ENCODE measurements at places on chromosomes 2 and 18.

DNA sequence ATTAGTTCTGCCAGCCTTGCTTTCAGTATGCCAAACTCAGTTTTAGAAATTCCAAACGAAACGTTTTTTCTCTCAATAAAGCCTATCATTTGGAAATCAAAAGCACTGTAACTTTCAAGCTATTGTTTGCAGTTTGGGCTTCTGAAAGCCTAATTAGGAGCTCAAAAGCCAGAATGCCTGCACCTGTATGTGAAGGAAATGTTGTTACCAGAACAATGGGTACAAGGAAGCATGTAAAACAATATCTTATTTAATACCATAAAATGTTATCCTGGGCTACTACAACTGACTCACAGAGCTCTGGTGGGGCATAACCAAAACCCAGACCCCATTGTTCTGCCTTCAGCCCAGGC is 12.6 kb upstream of the GULP1 start:
- DNase-seq: no peak

DNA sequence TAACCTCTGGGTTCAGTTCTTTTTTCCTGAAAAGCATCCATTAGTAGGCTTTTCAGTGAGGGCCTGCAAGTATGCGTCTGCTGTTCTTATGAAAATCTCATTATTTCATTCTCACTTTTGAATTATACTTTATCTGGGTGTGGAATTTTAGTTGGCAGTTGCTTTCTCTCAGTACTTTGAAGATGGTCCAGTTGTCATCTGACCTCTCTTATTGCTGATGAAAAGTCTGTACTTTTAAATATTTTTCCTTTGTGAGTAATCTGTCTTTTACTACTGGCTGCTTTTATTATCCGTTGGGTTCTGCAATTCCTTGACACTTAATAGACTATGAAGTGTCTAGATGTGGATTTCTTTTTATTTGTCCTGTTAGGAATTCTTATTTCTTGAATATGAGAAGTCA is 307.8 kb downstream of the CYP26B1 start:
- no peak for DNase-seq

- DNase-seq: no peak
These were observed 12.3 kb downstream of the DDX1 start for GRCh38 chr2:15603948-15604347.

- peak; percentile 33 for DNase-seq
These were observed 107.4 kb downstream of the CPO start for GRCh38 chr2:207046724-207047123.

DNA sequence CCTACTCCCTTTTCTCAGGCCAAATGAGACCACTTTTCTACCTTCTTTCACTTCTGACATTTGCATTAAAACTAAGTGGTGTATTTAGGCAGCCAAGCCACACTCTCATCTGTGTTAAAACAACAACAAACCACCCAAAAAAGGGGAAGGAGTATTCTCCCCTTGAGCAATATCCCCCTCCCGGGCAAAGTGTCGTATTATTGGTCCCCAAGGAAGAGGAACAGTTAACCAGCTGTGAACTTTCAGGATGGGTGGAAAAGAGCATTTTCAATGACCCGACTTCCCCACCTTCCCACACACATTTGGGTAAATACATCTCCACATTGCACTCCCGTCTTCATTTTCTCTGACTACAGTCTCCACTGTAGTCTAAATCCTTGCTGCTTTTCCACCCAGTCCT is 44.3 kb downstream of the FEZ2 start:
- peak; percentile 14 for DNase-seq

- peak; percentile 21 for DNase-seq
These were observed 5.9 kb upstream of the TCF4 start for GRCh38 chr18:55593888-55594287.

- DNase-seq: no peak
These were observed 21.8 kb downstream of the SP140L start for GRCh38 chr2:230348787-230349186.

DNA sequence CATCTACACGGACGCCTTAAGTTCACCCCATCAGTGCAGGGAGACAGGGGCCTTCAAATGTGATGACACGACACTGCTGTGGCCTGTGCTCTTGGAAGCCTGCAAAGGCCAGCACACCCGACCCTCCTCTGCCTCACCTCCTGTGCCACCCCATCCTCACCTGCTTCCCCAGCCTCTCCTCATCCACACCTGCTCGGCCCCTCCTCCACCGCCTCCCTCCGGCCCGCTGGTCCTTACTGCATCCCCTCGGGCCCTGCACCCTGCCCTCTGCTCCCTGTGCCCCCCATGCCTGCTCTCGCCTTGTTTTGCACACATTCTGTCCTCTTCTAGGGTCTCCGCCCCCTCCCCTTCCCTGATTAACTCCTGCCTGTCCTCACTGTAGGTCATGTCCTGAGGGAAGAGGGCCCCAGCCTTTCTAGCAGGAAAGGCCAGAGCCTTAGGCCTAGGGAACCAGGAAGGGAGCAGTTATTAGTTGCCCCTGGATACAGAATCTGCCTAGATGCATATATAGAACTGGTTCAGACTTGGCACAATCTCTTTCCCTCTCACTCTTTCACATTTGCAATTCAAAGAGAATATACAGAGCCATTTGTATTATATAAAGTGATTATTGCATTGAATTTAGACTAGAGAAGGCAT is 39.4 kb downstream of the TRAPPC12 start:
- DNase-seq: no peak

GRCh38 chr2:241844066-241844728 is 14.5 kb downstream of the PDCD1 start:
- DNase-seq: peak; percentile 49

GRCh38 chr2:47564129-47564528 is 161.2 kb downstream of the MSH2 start:
- no peak for DNase-seq

Data from EL (cell line).